ENCODE measurements at places on chromosomes 2 and 18. TPM values are rescaled to one million over a fixed set of nuclear protein-coding genes. Genes with fewer than 3 reads are reported as not detected.

The ADGRF3 gene
- total RNA-seq = not detected

The TRABD2A gene
- total RNA-seq = 17.5 TPM

The LHCGR gene
- total RNA-seq = not detected

The PSMA8 gene
- not detected for total RNA-seq

The ASXL3 gene
- 0.66 TPM for total RNA-seq

The SLC30A3 gene
- total RNA-seq = 0.15 TPM

The RAD51AP2 gene
- not detected for total RNA-seq

The SERPINB10 gene
- not detected for total RNA-seq

The PUM2 gene
- 44.1 TPM for total RNA-seq

The GNAL gene
- 0.15 TPM for total RNA-seq

The IHH gene
- under 0.01 TPM for total RNA-seq

The CAPN10 gene
- 24.0 TPM for total RNA-seq

The IFIH1 gene
- total RNA-seq = 11.1 TPM

The STAT4 gene
- total RNA-seq = 1.2 TPM

The MC4R gene
- total RNA-seq = not detected

The VWC2L gene
- total RNA-seq = not detected

The CYP1B1 gene
- total RNA-seq = 184 TPM

The LONRF2 gene
- total RNA-seq = under 0.01 TPM

The TMEM17 gene
- total RNA-seq = 2.8 TPM

The ANTXR1 gene
- total RNA-seq = 39.4 TPM

The RBKS gene
- 2.5 TPM for total RNA-seq

The GPD2 gene
- 92.8 TPM for total RNA-seq

The PDE1A gene
- 26.5 TPM for total RNA-seq

The GPR17 gene
- total RNA-seq = not detected

The QPCT gene
- total RNA-seq = 19.7 TPM

The SH3YL1 gene
- total RNA-seq = 49.3 TPM

The CPS1 gene
- total RNA-seq = 20.9 TPM

The KRTCAP3 gene
- total RNA-seq = not detected
